HuH-7.5 (cell line): ENCODE measurements at places on chromosomes 7 and 10.

DNA sequence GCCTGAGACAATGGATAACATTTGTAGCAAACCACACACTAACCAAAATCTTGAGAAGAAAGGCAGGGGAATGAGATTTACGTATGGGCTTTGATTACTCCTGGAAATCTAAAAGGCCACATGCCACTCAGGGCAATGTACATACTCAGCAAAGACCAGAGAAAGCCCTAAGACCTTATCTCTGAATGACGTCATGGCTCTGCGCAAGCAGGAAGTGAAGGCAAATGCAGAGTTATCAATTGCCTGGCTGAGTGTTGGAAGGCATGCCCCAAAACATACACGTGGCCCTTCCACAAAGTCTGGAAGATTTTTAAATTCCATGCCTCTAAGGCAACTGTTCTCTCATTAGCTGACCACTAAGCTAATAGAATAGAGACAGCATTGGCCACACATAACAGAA lies 90.9 kb upstream of the NRBF2 start:
- DNase-seq = no peak

DNA sequence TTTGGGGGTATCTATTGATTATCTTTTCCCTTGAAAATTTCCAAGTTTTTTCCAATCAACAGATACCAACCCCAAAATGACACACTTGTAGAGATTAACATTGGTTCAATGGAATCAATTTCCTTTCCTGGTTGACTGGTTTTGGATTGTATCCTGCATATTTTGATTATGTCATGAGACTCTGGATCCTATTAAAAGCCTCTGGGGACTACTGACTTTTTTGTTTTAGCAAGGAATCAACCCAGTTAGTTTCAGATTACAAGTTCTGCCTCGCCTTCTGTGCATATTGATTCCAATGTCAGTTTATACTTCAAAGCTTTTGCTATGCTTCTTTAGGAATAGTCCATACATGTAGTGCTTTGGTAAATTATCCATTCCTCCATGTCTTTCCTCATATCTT lies 29.2 kb downstream of the COPG2 start:
- DNase-seq = no peak

DNA sequence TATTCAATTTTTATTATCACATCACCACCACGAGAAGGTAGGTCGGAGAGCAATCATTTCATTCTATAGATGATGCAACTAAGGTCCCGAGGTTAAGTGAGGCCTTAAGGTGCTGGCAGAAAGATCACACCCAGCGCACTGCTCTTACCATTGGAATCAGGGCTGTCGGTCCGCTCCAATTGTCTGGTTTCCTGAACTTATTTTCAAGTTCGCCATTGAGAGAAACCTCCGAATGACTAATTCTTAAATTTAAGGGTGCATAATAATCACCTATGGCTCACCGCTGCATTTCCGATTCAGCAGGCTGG lies 625 bp upstream of the GSTO2 start:
- no peak for DNase-seq

GRCh38 chr10:110356628-110357245 lies 52.0 kb upstream of the SMNDC1 start:
- DNase-seq = no peak

- DNase-seq = no peak
These were observed 31.9 kb upstream of the SAMD8 start for GRCh38 chr10:75079436-75080083.

DNA sequence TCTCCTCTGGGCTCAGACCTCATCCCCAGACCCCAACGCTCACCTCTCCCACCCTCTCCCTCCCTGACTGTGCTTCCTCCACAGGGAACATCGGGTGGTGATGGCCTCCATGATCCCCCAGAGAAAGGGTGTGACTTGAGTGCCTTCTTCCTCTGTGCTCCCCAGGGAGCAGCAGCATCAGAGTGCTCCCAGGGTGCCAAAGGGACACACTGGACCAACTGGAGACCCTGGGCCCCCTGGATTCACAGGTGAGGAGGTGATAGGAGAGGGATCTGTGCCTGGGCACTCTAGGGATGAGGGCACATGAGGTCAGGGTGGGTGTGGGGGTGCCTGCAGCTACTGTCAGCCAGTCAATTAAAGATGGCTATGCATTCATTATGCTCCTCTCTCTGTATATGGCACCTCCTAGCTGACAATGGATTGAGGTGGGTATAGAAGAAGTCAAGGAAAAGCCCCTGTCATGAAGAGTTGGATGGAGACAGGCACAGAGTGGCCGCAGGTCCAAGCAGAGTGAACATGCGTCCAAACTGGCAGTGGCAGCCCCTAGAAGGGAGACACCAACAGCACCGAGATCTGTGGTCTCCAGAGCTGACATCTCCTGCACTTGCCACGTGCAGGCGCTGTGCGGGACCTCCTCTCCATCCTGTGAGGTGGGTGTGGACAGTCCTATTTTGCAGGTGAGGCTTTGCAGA lies 15.5 kb upstream of the VOPP1 start:
- no peak for DNase-seq

- no peak for DNase-seq
These were observed 29.1 kb upstream of the NRBF2 start for GRCh38 chr10:63103971-63104409.

DNA sequence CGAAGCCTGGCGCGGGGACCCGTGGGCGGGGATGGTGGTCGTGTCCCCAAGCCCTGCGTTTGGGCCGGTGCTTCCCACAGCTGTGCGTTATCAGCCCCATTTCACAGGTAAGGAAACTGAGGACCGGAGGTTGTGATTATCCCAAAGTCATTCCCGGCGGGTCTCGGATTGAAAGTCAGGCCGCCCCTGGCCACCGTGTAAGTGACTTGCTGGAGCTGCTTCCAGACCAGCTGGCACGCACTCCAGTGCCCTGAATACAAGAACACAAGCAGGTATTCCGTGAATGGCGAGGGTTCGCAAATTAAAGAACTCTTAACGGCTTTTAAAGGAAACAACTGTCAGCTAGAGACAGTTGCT lies 675 bp upstream of the ATE1 start:
- no peak for DNase-seq

DNA sequence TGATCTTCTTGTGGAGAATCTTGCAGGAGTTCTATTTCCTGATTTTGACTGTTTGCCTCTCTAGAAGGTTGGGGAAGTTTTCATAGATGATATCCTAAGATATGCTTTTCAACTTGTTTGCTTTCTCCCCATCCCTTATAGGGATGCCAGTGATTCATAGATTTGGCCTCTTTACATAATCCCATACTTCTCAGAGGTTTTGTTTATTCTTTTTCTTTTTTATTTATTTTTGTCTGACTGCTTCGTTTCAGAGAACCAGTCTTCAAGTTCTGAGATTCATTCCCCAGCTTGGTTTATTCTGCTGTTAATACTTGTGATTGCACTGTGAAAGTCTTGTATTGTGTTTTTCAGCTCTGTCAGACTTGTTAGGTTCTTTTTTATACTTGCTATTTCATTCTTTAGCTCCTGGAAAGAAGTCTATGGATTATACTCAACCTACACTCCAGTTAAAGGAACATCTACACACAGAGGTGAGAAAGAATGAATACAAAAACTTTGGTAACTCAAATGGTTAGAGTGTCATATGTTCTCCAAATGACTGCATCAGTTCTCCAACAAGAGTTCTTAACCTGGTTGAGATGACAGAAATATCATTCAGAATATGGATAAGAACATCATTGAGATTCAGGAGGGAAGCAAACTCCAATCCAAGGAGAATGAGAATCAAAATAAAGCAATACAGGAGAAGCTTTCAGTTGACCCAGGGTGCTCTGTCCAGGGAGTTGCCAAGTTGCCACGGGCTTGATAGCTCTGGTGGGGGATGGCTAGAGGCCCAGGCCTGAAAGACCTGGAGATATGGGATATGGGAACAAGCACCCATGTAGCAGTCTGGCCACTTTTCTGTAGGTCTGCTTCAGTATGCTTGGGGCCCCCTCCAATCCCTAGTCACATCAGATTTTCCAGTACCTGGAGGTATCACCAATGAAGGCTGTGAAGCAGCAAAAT lies 150.3 kb downstream of the AHR start:
- DNase-seq = no peak

DNA sequence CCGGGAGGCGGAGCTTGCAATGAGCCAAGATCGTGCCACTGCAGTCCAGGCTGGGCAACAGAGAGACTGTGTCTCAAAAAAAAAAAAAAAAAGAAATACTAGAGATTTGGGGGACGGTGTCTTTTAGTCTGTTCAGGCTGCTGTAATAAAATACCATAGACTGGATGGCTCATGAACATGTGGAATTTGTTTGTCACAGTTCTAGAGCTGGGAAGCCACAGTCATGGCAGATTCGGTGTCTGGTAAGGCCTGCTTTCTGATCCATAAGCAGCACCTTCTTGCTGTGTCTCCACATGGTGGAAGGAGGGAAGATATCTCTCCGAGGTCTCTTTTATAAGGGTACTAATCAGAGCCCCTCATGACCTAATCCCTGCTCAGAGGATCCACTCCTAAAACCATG lies 102.7 kb upstream of the MKLN1 start:
- DNase-seq = no peak

GRCh38 chr7:26638140-26638539 lies 226.2 kb downstream of the SKAP2 start:
- no peak for DNase-seq

DNA sequence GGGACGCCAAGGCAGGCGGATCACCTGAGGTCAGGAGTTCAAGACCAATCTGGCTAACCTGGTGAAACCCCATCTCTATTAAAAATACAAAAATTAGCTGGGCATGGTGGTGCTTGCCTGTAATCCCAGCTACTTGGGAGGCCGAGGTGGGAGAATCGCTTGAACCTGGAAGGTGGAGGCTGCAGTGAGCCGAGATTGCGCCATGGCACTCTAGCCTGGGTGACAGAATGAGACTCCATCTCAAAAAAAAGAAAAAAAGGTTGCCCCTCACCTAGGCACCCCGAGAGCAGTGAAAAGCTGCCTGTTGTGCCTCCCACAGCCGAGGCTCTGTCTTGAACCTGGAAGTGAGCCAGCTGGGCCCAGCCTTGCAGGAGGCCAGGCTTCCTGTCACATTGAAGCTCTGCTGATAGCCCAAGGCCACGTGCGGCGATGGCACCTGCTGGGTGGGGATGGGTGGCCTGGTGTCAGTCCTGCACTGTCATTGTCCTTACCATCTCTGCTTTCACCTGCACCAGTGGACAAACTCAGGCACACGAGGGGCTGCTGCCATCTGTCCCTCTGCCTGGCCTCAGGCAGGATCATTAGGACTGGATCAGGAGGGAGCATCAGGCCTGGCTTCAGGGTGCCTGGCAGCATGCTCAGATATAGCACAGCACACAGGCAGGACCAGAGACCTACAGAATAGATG lies 37.8 kb downstream of the DNAJB12 start:
- no peak for DNase-seq

GRCh38 chr7:138797715-138798320 lies at the start of the genes ATP6V0A4 and TMEM213:
ATP6V0A4 (minus strand) TSS chr7:138798196; CDS start chr7:138771247, 26,949 bp downstream.
TMEM213 (plus strand) TSS chr7:138797994; CDS start chr7:138798105, 111 bp downstream.
- DNase-seq = no peak

DNA sequence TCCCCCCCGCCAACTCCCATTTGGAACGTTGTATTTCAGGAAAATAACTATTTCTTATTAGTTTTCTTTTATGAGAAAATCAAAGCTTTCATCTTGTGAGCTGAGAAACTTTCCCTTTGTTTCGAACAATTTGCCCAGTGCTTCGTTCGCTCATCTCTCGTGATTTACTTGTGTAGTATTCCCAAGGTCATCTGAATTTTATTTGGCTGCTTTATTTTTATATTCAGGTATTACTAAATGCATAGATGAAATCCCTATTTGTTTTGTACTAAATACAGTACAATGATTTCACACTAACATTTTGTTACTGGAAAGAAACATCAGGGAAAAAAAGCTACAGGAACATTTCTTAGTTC lies 12.0 kb upstream of the EBLN1 start:
- no peak for DNase-seq

DNA sequence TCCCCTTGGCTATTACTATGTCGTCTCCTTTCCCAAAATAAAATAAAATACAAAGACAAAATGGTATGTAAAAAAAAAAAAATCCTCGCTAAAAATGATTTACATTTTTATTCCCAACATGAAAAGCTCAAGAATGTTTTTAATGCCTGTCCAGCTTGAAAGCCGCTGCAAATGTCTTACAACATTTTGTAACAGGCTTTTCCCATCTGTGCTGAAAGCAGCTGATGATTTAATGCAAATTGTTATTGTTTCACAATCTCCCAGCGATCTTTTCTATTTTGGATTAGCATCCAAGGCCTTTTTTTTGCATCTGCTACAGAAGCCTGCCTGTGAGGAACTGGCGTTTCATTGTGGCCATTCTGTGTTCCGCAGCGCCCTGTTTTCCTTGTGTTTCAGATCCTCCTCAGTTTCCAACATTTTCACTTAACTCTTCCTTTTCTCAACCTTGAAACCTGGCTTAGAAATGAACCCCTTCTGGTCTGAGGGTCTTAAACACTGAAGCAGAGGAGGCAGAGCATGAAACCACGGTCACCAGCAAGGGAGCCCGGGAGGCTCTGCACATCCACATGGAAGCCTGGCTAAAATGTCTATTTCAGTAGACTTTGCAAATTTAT lies 712.1 kb downstream of the PARD3 start:
- no peak for DNase-seq
